ENCODE measurements at places on chromosomes 5 and 9.

DNA sequence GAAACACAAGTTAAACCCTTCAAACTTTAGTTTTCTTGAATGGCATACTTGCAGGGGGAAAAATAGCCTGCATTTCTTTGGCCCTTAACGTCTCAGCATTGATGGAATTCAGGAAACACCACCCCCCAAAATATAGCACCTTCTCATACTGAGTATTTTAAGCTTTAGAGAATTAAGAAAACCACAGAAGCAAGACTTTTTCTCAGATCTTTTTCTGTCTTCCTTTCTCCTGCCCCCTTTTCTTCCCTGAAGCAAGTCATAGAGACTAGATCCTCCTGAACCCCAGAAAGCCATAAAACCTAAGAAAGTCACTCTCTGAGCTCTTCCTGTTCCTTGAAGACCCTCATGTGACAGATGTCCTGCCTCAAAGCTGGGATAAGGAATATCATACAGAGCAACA lies 1069.9 kb downstream of the EFNA5 start:
- DNase-seq, result no peak

DNA sequence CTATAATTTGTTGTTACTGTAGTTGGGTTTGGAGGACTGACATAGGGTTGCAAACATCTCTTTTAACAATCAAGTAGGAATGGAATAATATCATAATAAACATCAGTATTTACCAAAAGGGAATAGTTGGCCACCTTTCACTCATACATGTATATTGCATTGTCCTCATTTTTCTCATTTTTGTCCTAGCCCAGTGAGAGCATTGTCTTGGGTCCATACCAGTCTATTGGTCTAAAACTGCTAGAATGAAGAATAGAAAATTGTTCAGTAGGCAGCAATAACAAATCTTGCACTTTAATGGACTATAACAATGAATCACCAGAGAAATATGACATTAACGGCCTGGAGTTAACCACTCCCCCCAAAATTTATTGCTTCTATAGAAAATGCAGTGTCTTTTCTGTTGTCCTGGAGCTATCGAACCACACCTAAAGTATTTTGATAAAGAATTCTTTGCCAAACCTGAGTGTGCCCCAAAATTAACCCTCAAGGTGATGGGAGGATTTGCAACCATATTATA lies 80.9 kb upstream of the IL33 start:
- DNase-seq, result no peak

DNA sequence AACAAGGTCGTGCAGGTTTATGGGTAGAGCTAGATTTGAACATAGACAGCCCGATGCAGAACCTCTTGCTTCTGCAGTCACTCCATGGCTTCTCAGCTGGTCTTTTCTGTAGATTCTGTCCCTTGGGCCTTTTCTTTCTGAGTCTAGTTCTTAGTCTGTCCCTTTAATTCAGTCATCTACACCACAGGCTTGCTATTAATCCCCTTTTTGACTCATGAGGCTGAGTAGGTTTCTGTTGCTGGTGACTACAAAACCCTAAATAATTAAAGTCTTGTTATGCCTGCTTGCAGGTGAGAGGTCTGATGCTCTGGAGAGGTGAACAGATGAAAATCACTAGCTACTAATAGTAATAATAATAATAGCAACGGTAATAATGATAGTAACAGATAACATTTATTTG lies 19.3 kb upstream of the STRBP start:
- DNase-seq, result no peak

GRCh38 chr9:127216888-127217217 lies 47.7 kb upstream of the GARNL3 start:
- DNase-seq, result no peak

DNA sequence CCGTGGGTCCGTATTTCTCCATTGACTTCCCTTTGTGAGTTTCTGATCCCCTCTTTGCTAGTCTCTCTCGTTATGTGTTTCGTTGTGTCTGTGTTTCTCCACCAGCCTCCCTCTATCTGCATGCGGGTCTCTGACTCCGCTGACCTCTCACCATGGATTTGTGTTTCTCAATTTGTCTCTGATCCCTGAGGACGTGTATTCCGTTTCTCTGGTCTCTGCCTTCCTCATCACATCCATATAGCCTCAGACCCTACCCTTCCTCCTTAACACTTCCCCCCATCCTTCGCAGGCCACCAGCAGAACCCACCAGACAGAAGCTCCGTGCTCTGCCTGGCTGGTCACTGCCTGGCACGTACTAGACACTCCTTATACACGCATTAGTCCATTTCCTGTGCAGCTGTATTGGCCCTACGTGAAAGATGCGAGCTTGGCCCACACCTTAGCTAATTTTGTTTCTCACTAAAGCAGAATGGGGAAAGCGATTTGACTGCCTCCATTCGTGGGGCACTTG lies 631 bp downstream of the B4GALT7 start:
- no peak for DNase-seq

- DNase-seq, result no peak
These were observed 27.3 kb upstream of the DAP start for GRCh38 chr5:10788358-10788757.

DNA sequence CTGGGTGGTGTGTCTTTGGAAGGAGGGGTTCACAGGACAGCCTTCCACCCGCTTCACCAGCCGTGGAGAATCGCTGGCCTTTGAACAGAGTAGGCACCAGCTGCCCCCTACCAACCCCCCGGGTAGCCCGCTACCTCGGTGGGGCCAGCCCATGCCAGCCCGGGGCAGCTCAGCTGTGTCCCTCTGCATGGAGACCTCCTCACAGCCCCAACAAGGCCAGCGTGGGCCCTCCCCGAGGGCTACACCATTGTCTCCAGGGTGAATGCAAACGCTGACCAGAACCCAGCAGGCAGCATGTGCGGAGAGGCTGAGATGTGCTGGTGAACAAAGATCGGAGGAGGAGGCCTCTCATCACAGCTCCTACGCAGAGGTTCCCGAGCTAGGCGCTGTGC lies 51.9 kb downstream of the LMX1B start:
- DNase-seq, result no peak

- DNase-seq, result no peak
These were observed 67.0 kb upstream of the NMUR2 start for GRCh38 chr5:152472083-152472482.

- no peak for DNase-seq
These were observed 4.1 kb downstream of the NOTCH1 start for GRCh38 chr9:136541709-136542108.

GRCh38 chr5:5795074-5795771 lies 372.7 kb downstream of the ICE1 start:
- DNase-seq, result no peak

GRCh38 chr9:524008-524407 lies 309.3 kb downstream of the DOCK8 start:
- no peak for DNase-seq

GRCh38 chr5:124737651-124738050 lies 8.8 kb downstream of the ZNF608 start:
- DNase-seq, result no peak

DNA sequence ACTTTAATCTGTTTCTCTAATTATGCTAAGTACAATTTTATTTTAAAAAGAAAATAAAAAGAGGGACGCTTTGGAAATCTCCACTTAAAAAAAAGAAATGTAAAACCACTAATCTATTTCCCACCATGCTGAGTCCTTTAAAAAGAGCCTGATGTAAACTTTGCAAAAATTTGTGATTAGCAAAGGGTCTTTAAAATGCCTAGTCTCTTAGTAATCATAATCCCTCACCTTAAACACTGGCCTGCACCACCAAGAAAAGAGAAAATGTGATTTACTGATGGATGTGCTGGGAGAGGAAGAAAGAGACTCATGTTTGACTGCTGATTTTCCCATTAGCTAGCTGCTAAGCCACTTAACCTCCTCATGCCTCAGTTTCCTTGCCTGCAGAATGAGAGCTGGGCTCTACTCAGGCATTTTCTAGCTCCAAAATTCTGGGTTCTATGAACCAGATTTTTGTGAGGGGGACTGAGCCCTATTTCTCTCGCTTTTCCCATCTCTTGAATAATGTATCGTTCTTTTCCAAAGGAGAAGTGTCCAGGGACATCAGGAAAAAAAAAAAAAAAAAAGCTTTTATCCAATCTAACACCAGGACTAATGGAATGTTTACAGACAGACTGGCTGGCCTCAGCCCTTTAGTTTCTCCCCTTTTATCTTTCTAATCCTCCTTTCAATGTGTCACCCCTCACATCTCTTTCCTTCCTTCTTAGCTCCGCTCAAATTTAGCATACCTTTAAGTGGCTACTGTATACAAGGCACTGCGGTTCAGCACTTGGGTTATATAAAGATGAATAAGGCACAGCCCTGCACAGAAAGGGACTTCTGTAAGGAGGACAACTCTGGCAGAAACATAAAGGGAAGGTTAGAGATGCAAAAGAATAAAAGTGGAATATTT lies 312.4 kb downstream of the ARL15 start:
- no peak for DNase-seq

- DNase-seq, result no peak
These were observed 44.6 kb upstream of the SEMA4D start for GRCh38 chr9:89542401-89543021.
